ENCODE measurements at places on chromosomes 3 and 15. TPM values are rescaled to one million over a fixed set of nuclear protein-coding genes. Genes with fewer than 3 reads are reported as not detected.

DNA sequence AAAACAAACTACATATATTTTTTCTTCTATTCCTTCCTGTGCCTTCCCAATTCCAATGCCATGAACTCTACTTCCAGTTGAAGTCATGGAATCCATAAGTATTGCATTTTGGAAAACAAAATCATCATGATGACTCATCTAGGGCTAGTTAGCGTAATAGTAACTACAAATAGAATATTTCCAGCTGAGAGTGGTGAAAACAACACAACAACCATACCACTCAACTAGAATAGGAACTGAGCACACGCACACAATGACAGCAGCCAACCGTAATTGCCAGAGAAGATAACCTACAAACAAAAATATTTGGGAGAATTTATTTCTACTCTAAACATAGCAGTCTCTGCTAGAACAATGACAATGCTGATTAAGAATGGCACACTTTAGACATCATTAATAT lies 225.9 kb downstream of the FGF12 start:
- no peak overlapping the region for H3K27ac ChIP-seq
- H3K4me1 ChIP-seq: no peaks in the 10 kb centered on the region
- DNase-seq: no peak
- H3K27me3 ChIP-seq: no peaks in the 10 kb centered on the region
- no peaks in the 10 kb centered on the region for H3K36me3 ChIP-seq
- H3K4me3 ChIP-seq: no peak overlapping the region

DNA sequence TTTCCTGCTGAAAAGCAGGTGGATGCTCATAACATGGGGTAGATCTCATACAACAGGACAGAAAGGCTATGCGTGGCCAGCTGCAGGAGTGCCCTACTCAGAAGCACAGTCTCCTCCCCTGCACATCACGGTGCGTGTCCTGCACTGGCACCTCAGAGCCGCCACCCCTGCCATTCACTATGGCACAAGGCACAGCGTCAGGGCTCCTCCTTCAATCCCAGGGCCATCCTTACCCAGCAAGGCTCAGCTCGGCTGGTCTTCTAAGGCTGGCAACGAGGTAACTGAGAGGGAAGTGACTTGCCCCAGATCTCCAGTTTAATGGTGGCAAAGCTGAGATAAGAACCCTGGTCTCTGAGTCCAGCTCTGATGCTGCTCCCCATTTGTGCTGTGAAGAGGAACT lies 97.1 kb downstream of the CPN2 start:
- H3K4me1 ChIP-seq: peaks cover 23% of the 10 kb centered on the region
- H3K27me3 ChIP-seq: no peaks in the 10 kb centered on the region
- no peak overlapping the region for H3K4me3 ChIP-seq
- no peaks in the 10 kb centered on the region for H3K36me3 ChIP-seq
- no peak overlapping the region for H3K27ac ChIP-seq

- no peak for DNase-seq
- H3K36me3 ChIP-seq: peaks cover 45% of the 10 kb centered on the region
- H3K4me3 ChIP-seq: no peak overlapping the region
- peaks cover 10% of the 10 kb centered on the region for H3K4me1 ChIP-seq
These were observed 39.8 kb downstream of the GYG1 start for GRCh38 chr3:149031096-149031495.

- no peaks in the 10 kb centered on the region for H3K27me3 ChIP-seq
- H3K4me1 ChIP-seq: no peaks in the 10 kb centered on the region
These were observed 17.8 kb upstream of the SCAMP5 start for GRCh38 chr15:74977599-74977998.

GRCh38 chr3:123526474-123526873 lies 58.4 kb downstream of the HACD2 start:
- H3K4me3 ChIP-seq: no peak overlapping the region
- peaks cover 18% of the 10 kb centered on the region for H3K4me1 ChIP-seq
- H3K36me3 ChIP-seq: peaks cover 24% of the 10 kb centered on the region
- no peak overlapping the region for H3K27ac ChIP-seq
- no peaks in the 10 kb centered on the region for H3K27me3 ChIP-seq

- no peak overlapping the region for H3K27ac ChIP-seq
- no peak overlapping the region for H3K4me3 ChIP-seq
- no peaks in the 10 kb centered on the region for H3K27me3 ChIP-seq
- H3K4me1 ChIP-seq: no peaks in the 10 kb centered on the region
These were observed 85.2 kb downstream of the KBTBD8 start for GRCh38 chr3:67083277-67083676.

DNA sequence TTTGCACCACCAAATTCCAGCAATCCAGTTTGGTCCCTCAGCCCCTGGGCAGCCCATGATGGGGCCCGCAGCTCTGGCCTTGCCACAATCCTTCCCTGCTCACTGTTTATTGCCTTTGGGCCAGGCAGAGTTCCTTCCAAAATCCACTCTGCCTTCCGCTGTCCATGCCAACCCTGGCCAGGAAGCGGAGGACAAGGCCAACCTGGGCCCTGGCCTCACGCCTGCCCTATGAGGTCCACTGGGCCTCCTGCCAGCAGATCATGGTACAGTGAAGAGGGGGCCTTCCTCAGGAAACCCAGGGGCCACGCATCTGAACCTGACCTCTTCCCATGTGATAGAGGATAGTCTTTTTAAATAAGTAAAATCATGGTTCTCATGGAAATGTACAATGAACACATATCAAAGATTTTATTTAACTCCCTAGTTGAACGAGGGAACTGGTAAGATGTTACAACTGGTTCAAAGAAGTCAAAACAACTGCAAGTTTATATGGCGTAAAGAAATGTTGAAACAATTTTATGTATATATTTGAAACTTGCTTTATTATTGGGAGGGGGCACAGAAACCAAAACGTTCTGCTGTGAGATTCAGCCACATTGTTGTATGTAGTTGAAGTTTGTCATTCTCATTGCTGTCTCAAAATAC lies 95.8 kb upstream of the TNFAIP8L3 start:
- no peak for DNase-seq
- peaks cover 11% of the 10 kb centered on the region for H3K4me1 ChIP-seq
- no peaks in the 10 kb centered on the region for H3K36me3 ChIP-seq
- H3K27ac ChIP-seq: no peak overlapping the region
- H3K27me3 ChIP-seq: no peaks in the 10 kb centered on the region

- H3K4me3 ChIP-seq: no peak overlapping the region
- no peaks in the 10 kb centered on the region for H3K36me3 ChIP-seq
- no peak for DNase-seq
- no peaks in the 10 kb centered on the region for H3K27me3 ChIP-seq
These were observed 53.3 kb downstream of the SLC7A14 start for GRCh38 chr3:170532573-170532972.

DNA sequence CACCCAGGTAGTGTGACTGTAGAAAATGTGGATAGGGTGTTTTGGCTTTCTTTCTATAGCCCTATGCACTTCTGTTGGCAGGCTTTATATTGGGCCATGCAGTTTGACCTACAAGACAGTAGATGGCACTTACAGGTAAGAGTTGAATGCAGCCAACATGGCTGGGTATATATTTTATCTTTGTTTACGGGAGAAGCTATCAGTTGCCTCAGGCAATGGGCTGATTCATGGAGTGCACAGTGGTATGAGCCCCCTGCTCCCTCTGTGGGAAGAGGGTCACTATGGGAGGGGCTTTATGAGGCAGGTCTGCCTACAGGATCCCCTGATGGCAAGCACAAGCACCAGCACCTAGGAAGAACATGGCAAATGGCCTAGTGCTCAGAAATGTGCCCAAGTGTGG lies 301.2 kb upstream of the CDIN1 start:
- H3K27ac ChIP-seq: no peak overlapping the region
- H3K4me1 ChIP-seq: no peaks in the 10 kb centered on the region
- no peaks in the 10 kb centered on the region for H3K27me3 ChIP-seq
- DNase-seq: no peak
- no peaks in the 10 kb centered on the region for H3K36me3 ChIP-seq

DNA sequence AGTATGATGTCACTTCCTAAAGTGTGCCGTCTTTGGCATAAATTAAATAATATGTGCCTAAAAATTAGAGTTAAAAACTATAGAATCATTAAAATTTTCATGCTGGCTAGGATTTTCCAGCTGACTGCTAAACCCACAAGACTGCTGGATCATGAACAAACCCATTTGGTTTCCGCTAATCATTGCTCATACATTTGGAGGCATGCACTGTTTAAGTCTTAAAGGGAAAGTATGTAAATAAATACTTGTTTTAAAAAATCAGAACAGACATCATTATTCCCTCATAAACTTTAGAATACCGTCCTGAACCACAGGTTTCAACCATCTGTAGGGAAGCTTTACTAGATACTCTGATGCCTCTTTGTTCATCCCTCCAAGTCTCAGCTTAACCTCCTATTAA lies 26.5 kb downstream of the ATP6V1A start:
- H3K4me3 ChIP-seq: no peak overlapping the region
- no peak for DNase-seq
- H3K36me3 ChIP-seq: no peaks in the 10 kb centered on the region

GRCh38 chr3:101195951-101196713 lies 124.2 kb downstream of the IMPG2 start:
- no peak overlapping the region for H3K27ac ChIP-seq
- peak; percentile 55 for DNase-seq
- no peaks in the 10 kb centered on the region for H3K27me3 ChIP-seq

- no peak for DNase-seq
- H3K27me3 ChIP-seq: no peaks in the 10 kb centered on the region
- peaks cover 22% of the 10 kb centered on the region for H3K4me1 ChIP-seq
- H3K27ac ChIP-seq: peak overlapping the region; percentile 73
- H3K4me3 ChIP-seq: no peak overlapping the region
- H3K36me3 ChIP-seq: no peaks in the 10 kb centered on the region
These were observed 223.1 kb downstream of the RBMS3 start for GRCh38 chr3:29503958-29504357.

- H3K4me3 ChIP-seq: no peak overlapping the region
- peak overlapping the region; percentile 82 for H3K27ac ChIP-seq
- no peak for DNase-seq
- H3K27me3 ChIP-seq: no peaks in the 10 kb centered on the region
These were observed 166.9 kb downstream of the ADAMTS17 start for GRCh38 chr15:100174904-100175275.

- H3K4me1 ChIP-seq: peaks cover 43% of the 10 kb centered on the region
- H3K27me3 ChIP-seq: no peaks in the 10 kb centered on the region
- peak overlapping the region; percentile 31 for H3K4me3 ChIP-seq
- DNase-seq: no peak
- peak overlapping the region; percentile 81 for H3K27ac ChIP-seq
- no peaks in the 10 kb centered on the region for H3K36me3 ChIP-seq
These were observed 386.5 kb upstream of the PROK2 start for GRCh38 chr3:72171463-72171881.

- DNase-seq: peak; percentile 78
- H3K4me3 ChIP-seq: no peak overlapping the region
- H3K27me3 ChIP-seq: no peaks in the 10 kb centered on the region
- no peaks in the 10 kb centered on the region for H3K36me3 ChIP-seq
These were observed 146.4 kb upstream of the LIPC start for GRCh38 chr15:58285212-58285920.

DNA sequence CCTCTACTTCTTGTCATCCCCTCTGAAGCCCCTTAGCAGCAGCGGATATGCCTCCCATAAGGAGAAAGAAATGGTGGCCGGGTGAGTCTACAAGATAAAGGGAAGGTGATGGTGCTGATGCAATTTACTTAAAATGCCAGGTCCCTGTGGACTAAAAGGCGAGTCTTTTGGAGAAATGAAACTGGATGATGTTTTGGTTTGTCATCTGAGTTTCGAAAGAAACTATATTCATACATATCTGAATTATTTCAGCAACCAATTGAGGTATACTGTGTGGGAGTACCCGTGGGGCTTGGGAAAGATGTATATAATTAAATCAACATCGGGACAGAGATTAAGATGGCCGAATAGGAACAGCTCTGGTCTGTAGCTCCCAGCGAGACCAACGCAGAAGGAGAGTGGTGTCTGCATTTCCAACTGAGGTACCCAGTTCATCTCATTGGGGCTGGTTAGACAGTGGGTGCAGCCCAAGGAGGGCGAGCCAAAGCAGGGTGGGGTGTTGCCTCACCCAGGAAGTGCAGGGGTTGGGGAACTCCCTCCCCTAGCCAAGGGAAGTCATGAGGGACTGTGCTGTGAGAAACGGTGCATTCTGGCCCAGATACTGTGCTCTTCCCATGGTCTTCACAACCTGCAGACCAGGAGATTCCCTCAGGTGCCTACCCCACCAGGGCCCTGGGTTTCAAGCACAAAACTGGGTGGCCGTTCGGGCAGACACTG lies 210.6 kb upstream of the CHRM5 start:
- no peaks in the 10 kb centered on the region for H3K27me3 ChIP-seq
- DNase-seq: no peak
- no peak overlapping the region for H3K4me3 ChIP-seq

STAC gene
- 7.1 TPM for total RNA-seq

NLGN1 gene
- total RNA-seq: 20.9 TPM

DNAH12 gene
- total RNA-seq: under 0.01 TPM

C3orf18 gene
- 21.9 TPM for total RNA-seq

SLC12A6 gene
- 16.1 TPM for total RNA-seq

SV2B gene
- total RNA-seq: 3.0 TPM

CAMK1 gene
- total RNA-seq: 78.9 TPM

NIPA2 gene
- 34.6 TPM for total RNA-seq

RARB gene
- total RNA-seq: 29.2 TPM

Measured in esophagus muscularis mucosa (tissue), 4 donors.